COR-L47 (cell line): ENCODE measurements at places on chromosomes 12 and 14.

- DNase-seq: no peak
These were observed 64.0 kb upstream of the SLC24A4 start for GRCh38 chr14:92258934-92259333.

DNA sequence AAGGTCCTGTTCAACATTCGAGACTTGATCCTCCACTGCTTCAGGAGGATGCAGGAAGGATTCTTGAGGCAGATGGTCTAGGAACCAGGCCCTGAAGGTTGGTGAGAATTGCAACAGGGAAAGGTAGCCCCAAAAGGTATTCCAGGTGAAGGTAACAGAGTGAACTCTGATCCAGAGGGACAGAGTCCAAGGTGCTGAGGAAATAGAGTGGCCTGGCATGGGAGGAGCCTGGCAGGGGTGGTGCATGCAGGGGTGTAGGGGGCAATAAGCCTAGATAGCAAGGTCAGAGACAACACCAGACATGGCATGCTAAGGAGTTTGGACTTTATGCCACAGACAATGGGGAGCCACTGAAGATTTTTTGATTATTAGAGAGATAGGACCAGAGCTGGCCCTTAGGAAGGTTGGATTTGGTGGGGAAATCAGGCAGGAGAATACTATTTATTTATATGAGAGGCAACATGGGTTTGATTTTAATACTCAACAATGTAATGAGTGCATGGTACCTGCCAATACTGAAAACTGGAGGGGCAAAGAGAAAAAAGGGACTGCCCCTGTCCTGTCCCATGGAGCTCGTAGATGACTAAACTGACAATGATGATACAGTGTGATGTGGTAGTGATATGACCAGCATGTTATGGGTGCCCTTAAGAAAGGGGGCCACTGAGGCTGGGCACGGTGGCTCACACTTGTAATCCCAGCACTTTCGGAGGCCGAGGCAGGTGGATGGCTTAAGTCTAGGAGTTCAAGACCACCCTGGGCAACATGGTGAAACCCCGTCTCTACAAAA lies 50.5 kb upstream of the TMED10 start:
- no peak for DNase-seq

DNA sequence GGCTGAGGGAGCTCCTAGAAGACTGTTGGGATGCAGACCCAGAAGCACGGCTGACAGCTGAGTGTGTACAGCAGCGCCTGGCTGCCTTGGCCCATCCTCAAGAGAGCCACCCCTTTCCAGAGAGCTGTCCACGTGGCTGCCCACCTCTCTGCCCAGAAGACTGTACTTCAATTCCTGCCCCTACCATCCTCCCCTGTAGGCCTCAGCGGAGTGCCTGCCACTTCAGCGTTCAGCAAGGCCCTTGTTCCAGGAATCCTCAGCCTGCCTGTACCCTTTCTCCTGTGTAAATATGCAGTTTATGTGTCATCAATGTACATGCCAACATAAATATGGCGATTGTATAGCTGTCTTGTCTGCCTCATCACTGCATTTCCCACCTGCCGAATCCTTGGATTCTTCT lies 7.5 kb downstream of the AMHR2 start:
- no peak for DNase-seq

DNA sequence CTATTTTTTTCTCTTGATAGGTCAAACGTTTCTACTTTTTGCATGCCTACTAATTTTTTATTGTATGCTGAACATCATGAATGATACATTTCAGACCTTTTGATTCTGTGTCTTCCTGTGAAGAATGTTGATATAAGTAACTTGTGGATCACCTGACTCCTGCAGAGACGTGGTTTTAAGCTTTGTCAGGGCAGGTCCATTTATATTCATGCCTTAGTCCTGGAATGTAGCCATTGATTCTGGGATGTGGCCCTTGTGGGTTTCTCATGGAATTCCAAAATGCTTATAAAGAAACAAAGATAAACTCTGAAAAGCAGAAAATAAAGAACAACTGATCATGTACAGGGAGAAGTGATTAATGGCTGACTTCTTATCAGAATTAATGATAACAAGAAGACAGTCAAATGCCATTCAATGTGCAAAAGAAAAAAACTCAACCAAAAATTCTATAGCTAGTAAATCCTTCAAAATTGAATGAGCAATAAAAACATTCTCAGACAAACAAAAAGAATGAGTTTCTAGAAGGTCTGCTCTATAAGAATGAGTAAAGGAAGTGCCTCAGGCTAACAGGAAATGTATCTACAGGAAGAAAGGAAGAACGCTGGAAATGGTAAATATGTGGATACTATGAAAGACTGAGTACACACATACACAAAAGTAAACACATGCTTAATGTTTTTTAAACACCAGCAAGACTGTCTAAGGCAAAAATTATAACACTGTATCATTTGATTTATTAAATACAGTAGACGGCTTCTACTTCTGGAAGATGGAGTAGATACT lies 284.8 kb upstream of the DIO3 start:
- no peak for DNase-seq

GRCh38 chr12:53128780-53129569 lies 25.7 kb downstream of the SOAT2 start:
- no peak for DNase-seq

DNA sequence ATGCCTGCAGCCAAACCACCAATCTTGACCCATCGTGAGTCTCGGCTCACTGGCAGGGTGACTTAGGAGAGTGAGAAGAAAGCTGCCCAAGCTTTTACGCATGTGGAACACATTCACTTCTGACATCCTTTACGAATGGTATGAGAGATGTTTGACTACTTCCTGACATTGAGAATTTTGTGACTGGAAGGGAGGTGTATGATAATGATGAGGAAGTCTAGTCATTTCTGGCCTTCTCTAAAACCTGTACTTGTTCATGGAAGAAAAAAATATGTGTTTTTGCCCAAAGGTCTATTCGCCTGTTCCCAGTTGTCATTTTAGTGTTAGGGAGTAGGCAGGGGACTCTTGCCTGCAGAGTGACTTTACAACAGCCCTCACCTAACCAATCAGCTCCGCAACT lies 227.2 kb upstream of the ATP2B1 start:
- DNase-seq: no peak
